ENCODE measurements at places on chromosomes 7 and 10.

- no peak for DNase-seq
Observed at GRCh38 chr10:99834410-99834809, 52.0 kb downstream of the ABCC2 start.

GRCh38 chr7:4692055-4692454, 10.0 kb downstream of the FOXK1 start:
- no peak for DNase-seq

DNA sequence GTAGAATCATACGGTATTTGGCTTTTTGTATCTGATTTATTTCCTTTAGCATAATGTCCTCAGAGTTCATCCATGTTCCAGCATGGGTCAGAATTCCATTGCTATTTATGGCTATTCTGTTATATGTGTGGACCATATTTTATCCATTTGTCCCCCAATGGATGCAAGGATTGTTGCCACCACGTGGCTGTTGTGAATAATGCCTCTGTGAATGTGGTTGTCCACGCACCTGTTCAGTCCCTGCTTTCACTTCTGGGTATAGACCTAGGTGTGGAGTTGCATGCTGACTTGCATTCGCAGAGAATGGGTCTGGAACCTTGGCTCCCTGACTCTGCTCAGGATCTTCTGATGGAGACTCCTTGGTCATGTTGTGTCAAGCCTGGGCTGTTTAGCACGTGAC, 199.9 kb downstream of the CAMK1D start:
- DNase-seq, result no peak

GRCh38 chr7:151126491-151127137, 40.3 kb downstream of the AGAP3 start:
- DNase-seq, result no peak

GRCh38 chr10:100508691-100509150, 10.9 kb downstream of the SEC31B start:
- no peak for DNase-seq

GRCh38 chr7:2299131-2299829, 15.0 kb downstream of the SNX8 start:
- no peak for DNase-seq

DNA sequence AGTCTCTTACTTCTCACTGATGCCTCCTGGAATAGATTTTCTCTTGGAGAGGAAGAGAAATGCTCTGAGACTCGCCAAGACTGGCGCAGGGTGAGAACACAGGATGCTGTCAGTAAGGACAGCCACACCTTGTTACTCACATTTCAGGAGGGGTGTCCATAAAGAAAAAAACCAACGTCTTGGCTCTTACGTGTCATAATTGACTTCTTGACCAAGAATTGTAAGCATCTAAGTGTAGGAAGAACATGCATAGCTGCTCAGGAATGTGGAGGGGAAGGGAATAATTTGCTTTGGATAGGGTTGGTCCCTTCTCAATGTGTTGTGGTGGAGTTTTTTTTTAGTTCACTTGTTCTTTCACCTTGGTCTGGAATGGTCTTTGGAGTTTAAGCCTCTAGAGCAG, 43.8 kb upstream of the ZNF438 start:
- DNase-seq, result no peak

GRCh38 chr10:124739119-124739921, 4.9 kb downstream of the FAM53B start:
- DNase-seq, result no peak

DNA sequence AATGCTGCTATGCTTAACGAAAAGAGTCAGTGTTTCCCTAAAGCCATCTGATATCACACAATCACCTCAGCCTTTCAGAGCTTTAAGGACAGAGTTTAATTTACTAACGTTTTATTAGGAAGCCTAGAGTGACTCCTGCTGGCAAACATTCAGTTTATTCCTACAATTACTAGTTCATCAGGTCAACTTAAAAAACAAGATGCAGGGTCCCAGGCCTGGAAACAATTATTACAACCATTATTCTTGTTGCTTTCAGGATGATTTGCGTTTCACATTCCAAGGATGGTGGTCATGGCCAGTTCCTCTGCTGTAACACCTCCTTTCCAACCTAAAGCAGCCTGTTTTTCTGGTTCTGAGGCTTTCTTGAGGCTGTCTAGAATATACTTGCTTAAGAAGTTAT, 1.5 kb upstream of the FAM53B start:
- DNase-seq, result no peak

DNA sequence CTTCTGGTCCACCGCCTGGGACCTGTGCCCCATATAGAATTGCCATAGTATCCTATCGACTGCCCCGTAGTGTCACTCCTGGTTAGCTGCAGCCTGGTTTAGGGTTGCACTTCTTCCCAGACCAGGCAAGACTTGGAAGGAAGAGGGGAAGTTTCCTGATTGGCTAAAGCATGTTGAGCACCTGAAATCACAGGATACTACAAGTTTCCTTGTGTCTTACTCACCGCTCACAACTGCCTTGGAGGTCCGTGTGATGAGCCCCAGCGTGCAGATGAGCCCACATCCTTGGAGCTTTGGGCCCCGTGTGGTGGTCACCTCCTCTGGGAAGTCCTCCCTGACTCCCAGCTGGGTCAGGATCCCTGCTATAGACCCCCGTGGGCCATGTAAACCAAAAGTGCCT, 73.9 kb upstream of the GTF2I start:
- no peak for DNase-seq

GRCh38 chr10:67978749-67979148, 94.3 kb downstream of the SIRT1 start:
- DNase-seq, result no peak

DNA sequence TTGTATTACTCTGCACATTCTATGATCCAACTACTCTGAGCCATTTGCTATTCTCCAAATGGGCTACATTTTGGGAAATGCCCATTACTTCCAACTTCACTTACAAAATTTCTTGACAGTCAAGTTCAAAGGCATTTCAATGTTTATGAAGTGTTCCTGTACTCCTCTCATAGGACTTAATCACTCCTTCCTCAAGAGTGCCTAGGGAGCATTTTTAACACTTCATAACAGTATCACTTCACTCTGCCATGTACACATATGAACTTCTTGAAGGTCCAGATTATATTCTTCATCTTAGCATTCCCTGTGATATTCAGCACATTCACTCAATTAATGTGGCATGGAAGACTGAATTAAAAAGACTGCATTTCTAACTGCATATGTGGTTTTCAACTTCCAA, 21.6 kb downstream of the OSBPL3 start:
- no peak for DNase-seq

DNA sequence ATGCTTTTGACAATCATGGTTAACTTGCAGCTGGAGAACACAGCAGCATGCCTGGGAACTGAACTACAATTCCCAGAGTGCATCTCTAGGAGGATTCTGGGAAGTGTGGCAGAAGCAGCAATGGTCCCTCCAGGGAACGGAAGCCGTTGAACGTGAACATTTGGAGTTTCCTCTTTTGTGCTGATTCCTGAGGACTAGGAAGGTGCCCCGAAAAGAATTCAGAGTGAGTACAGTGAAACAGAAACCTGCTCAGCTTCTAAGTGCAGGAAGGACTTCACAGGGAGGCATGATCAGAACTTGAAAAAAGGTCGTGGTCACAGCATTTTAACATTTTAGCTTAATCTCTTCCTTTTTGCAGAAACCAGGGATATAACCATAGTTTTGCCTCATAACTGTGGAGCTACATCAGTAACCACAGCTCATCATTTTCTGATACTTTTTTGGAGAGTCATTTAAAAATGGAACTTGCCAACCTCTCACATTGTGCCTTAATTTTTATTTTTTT, at the start of gene NUDT13:
NUDT13 (plus strand) TSS at position 111 of the 505 bp plus-strand sequence. CDS start 3,911 bp downstream, outside the sequence.
- DNase-seq, result no peak

- DNase-seq, result no peak
Observed at GRCh38 chr10:2925631-2926030, 141.7 kb upstream of the PFKP start.

- DNase-seq, result no peak
Observed at GRCh38 chr10:75593692-75594556, 162.5 kb downstream of the LRMDA start.

GRCh38 chr10:79346012-79346340, 1.3 kb upstream of the PPIF start:
- no peak for DNase-seq

DNA sequence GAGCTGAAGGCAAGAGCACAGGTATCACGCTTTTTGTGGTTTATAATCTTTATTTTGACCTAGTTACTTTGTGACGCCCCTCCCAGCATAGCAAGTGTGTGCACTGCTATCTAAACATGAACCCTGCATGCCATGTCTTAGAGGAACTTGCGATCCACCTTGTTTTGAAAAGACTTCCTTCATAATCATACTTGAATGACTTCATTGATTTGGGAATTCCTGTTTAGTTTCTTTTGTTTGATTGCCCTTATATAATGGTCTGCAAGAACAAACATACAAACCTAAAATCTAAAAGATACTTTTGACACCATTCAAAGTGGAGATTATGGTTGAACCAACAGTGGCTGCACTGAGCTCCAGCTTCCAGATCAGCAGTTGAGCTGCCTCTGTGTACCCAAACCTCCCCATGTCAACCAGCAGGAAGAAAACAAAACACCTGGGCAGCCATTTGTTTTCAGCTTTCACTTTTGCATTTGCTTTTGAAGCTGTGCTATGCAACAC, 132.6 kb downstream of the CELF2 start:
- no peak for DNase-seq

DNA sequence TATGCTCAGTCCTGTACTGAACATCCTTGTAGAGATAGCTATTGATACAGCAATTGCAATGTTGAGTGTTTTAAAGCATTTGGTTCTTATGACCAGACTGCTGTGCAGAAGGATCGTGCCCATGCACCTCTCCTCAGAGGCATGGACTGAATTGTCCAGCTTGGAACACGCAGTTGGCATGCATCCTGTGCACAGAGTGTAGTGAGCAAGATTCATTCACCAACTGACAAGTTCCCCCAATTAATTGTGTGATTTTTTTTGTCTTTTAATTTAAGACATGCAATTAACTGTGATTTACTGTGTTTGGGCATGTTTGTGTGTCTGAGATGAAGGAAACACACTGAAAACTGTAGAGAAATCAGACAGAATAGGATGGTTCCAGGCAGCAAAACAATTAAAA, 323.7 kb downstream of the CDK14 start:
- no peak for DNase-seq

DNA sequence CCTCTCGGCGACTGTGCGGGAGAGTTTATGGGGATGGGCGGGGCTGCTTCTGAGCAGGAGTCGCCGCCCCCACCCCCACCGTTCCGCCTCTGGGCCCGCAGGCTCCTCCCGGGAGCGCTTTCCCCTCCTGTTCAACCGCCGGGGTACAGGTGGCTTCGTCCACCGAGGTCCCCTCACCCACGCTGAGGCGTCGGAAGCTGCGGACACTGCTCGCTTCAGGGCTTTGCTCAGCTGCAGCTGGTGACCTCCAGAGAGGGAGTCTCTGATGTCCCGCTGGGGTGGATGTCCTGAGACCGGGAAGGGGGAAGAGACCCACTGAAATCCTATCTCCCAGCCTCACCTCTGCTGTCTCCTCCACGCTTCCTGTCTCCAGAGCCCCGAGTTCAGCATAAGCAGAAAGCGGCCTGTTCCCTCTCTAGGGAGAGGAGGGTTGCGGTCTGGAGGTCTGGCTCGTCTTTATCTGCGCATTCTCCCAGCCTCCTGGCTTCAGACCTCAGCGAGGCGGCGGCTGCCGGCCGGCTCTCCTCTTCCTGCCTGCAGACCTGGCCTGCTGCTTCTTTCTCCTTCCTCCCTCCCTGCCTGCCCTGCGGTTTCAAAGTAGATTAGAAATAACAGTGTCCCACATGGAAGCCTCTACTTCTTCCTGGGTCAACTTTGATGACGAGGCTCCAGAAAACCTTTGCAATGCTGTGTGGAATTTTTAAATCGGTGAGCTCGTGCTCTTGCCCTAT, 1.8 kb downstream of the CYP2E1 start:
- no peak for DNase-seq

- no peak for DNase-seq
Observed at GRCh38 chr10:69957886-69958555, 94.6 kb upstream of the MACROH2A2 start.

- DNase-seq, result no peak
Observed at GRCh38 chr10:78342827-78343653, 309.4 kb downstream of the RPS24 start.

GRCh38 chr7:2099048-2099957, 133.4 kb downstream of the MAD1L1 start:
- no peak for DNase-seq

DNA sequence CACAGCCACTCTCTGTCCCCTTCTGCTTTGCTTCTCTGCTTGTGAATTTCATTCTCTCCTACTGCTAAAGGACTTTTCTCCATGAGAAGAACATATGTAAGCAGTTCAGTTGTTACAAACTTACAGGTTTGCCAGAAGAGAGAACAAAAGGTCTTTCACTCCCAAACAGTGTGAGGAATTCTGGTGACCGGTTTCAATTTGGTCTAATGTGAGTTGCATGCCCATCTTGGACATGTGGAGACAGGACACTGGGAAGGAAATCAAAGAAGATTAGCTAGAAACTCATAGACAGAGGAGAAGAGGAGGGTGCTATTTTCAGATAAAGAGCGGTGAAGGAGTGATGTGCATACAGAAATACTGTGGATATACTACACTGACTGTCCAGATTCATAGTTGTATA, 209.5 kb upstream of the INHBA start:
- DNase-seq, result no peak

DNA sequence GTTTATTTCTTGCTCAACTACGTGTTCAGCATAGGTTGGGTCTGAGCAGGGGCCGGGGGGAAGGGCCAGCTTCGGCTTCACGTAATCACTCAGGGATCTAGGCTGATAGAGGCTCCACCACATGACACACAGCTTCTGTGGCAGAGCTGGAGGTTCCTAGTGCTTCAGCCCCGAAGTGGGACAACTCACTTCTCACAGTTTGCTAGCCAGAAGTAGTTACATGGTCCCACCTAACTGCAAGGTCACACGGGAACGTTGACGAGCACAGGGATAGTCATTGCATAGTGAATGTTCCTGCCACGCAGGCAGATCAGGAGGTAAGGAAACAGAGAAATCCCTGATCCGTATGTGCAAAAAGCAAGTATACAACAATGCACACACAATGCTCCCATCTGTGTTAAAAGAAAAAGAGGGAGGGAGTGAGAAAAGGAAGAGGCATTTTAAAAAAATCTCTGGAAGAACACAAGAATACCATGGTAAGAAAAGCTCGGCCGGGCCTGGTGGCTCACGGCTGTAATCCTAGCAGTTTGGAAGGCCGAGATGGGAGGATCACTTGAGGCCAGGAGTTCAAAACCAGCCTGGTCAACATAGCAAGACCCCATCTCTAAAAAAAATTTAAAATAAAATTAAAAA, 16.9 kb downstream of the SMURF1 start:
- no peak for DNase-seq

GRCh38 chr7:24923172-24923865, 56.7 kb downstream of the OSBPL3 start:
- DNase-seq, result no peak

- no peak for DNase-seq
Observed at GRCh38 chr10:103069453-103070331, 123.4 kb downstream of the NT5C2 start.

Data from esophagus squamous epithelium (tissue), 5 donors.